ENCODE measurements at places on chromosomes 1 and 21.

DNA sequence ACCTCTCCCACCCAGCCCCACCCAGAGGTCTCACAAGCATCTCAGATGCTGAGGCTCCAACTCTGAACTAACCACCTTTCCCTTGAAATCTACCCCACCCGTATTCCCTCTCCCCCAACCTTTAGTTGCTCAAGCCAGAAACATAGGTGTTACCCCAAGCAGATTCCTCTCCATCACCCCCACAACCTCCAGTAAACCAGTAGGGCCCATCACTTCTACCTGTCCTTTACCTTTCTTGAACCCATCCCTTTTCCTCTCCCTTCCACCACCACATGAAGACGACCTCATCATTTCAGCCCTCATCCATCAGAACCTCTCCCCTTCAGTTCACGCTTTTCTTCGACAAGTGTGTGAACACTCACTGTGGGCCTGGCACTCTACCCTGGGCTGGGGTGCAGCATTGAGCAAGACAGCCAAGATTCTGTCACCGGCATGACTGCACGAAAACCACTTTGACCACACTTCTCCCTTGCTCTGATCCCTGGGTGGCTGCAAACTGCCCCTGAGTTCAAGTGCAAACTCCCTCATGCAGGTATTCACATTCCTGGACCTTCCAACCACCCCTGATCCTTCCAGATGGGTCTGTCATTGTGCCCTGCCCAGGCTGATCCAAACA lies 65.5 kb upstream of the LAPTM5 start:
- no peak for DNase-seq
- H3K36me3 ChIP-seq = no peaks in the 10 kb centered on the region
- H3K27me3 ChIP-seq = no peaks in the 10 kb centered on the region
- H3K27ac ChIP-seq = peak overlapping the region; percentile 98
- H3K4me1 ChIP-seq = peaks cover 16% of the 10 kb centered on the region
- peak overlapping the region; percentile 48 for H3K4me3 ChIP-seq

GRCh38 chr1:246281639-246282038 lies 225.4 kb downstream of the SMYD3 start:
- H3K27ac ChIP-seq = no peak overlapping the region
- no peaks in the 10 kb centered on the region for H3K27me3 ChIP-seq
- H3K4me3 ChIP-seq = no peak overlapping the region

GRCh38 chr1:25683177-25683576 lies 66.6 kb downstream of the MAN1C1 start:
- no peak overlapping the region for H3K4me3 ChIP-seq
- H3K4me1 ChIP-seq = no peaks in the 10 kb centered on the region
- H3K27me3 ChIP-seq = no peaks in the 10 kb centered on the region
- no peak for DNase-seq
- no peaks in the 10 kb centered on the region for H3K36me3 ChIP-seq
- no peak overlapping the region for H3K27ac ChIP-seq

DNA sequence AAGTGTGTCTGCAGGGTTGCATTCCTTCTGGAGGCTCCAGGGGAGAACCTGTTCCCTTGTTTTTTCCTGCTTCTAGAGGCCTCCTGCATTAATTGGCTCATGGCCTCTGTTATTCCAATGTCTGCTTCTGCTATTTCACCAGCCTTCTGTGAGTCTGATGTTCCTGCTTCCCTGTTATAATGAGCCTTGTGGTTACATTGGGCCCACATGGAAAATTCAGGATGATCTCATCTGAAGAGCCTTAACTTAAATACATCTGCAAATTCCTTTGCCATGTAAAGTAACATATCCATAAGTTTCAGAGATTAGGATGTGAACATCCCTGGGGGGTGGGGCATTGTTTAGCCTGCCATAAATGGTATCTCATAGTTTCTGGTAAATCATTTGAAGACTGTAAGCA lies 181.1 kb downstream of the RWDD3 start:
- H3K27me3 ChIP-seq = no peaks in the 10 kb centered on the region
- DNase-seq = no peak
- H3K4me3 ChIP-seq = no peak overlapping the region
- no peaks in the 10 kb centered on the region for H3K4me1 ChIP-seq

GRCh38 chr1:111236806-111237205 lies 9.3 kb downstream of the CHI3L2 start:
- no peaks in the 10 kb centered on the region for H3K27me3 ChIP-seq
- H3K4me1 ChIP-seq = no peaks in the 10 kb centered on the region
- peak; percentile 25 for DNase-seq
- no peak overlapping the region for H3K27ac ChIP-seq

GRCh38 chr1:165144757-165145397 lies 211.6 kb downstream of the LMX1A start:
- peak; percentile 37 for DNase-seq
- H3K27ac ChIP-seq = no peak overlapping the region
- no peak overlapping the region for H3K4me3 ChIP-seq

All from breast epithelium (tissue), 4 donors.